ENCODE measurements at places on chromosomes 2 and 18.
A peak's percentile ranks its signal among the peaks of the same experiment; 100 is the strongest.

DNA sequence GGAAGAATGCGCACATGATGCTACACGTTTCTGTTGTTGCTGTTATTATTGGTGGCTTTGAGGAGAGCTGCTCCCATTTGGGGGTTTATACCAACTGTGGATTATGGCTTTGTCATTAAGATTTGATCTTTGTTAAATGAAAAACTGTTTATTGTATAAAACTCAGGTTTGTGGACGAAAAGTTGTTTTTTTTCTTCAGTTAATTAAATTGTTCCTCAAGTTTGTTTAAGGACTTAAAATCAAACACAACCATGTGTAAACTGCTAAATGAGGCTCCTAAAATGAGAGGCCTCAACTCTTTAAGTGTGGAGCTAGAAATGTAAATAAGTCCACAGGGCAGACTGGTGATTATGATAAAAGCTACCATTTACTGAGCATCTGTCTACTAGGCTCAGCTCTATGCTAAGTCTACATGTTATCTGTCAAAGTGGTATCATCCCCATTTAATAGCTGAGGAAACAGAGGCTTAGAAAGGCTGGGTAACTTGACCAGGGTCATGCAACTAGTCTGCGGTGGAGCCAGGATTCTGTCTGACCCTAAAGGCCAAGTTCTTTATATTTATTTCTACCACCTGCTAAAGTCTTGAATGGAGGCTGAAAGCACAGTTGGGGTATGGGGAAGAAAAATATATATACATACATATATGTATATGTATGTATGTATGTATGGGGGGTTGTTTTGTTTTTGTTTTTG, 4.1 kb downstream of the MYCN start:
- H3K27me3 ChIP-seq = peaks cover 70% of the 10 kb centered on the region
- DNase-seq = no peak
- no peaks in the 10 kb centered on the region for H3K36me3 ChIP-seq
- no peak overlapping the region for H3K4me3 ChIP-seq

GRCh38 chr2:88331239-88331638, 121.3 kb downstream of the FOXI3 start:
- no peak overlapping the region for H3K27ac ChIP-seq
- H3K4me3 ChIP-seq = no peak overlapping the region
- no peaks in the 10 kb centered on the region for H3K4me1 ChIP-seq
- no peak for DNase-seq
- no peaks in the 10 kb centered on the region for H3K36me3 ChIP-seq

- H3K27ac ChIP-seq = no peak overlapping the region
- no peaks in the 10 kb centered on the region for H3K36me3 ChIP-seq
- H3K4me1 ChIP-seq = peaks cover 33% of the 10 kb centered on the region
- H3K4me3 ChIP-seq = no peak overlapping the region
- DNase-seq = no peak
Measured at GRCh38 chr2:54586062-54586461, 129.9 kb downstream of the SPTBN1 start.

DNA sequence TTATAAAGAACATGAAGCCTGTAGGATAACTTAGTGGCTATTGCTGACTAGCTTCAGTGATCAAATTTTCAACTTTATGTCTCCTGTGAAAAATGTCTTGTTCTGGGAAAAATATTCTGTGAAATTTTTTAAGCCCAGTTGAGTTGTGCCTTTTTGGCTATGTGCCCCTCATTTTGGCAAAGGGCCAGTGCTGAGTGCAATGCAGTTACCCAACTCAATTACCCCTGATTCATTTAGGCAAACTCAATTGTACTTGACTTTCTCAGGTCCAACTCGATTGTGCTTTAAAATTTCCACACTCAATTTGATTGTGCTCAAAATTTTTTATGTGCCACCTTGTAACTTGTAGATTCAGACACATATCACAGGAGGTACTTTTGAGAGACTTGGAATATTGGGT, 548.8 kb upstream of the NRP2 start:
- H3K4me3 ChIP-seq = no peak overlapping the region
- H3K4me1 ChIP-seq = no peaks in the 10 kb centered on the region

- H3K27ac ChIP-seq = no peak overlapping the region
- no peaks in the 10 kb centered on the region for H3K36me3 ChIP-seq
- peaks cover 25% of the 10 kb centered on the region for H3K4me1 ChIP-seq
- no peak for DNase-seq
- H3K27me3 ChIP-seq = no peaks in the 10 kb centered on the region
- no peak overlapping the region for H3K4me3 ChIP-seq
Measured at GRCh38 chr18:1012775-1013174, 108.1 kb downstream of the ADCYAP1 start.

GRCh38 chr18:5512176-5512575, 31.6 kb downstream of the EPB41L3 start:
- no peaks in the 10 kb centered on the region for H3K4me1 ChIP-seq
- H3K27me3 ChIP-seq = peaks cover 15% of the 10 kb centered on the region
- no peak overlapping the region for H3K27ac ChIP-seq
- no peak overlapping the region for H3K4me3 ChIP-seq
- no peak for DNase-seq

DNA sequence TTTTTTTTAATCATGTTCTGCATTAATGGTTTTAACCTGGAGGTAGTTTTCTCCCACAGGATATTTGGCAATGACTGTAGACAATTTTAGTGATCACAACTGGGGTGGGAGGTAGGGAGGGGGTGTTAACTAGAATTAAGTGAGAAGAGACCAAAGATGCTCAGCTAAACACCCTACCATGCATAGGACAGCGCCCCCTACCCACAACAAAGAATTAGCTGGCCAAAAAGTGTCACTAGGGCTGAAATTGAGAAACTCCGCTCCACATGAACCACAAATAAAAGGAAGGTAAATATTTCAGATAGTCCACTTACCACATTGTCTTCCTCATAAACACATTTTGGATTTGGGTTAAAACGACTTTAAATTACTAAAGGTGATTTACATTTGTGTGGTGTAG, 942.6 kb downstream of the SUCLG1 start:
- H3K27ac ChIP-seq = no peak overlapping the region
- no peak overlapping the region for H3K4me3 ChIP-seq
- no peaks in the 10 kb centered on the region for H3K4me1 ChIP-seq
- no peaks in the 10 kb centered on the region for H3K27me3 ChIP-seq

GRCh38 chr2:9815076-9815475, 28.2 kb upstream of the TAF1B start:
- no peaks in the 10 kb centered on the region for H3K36me3 ChIP-seq
- H3K4me1 ChIP-seq = peaks cover 48% of the 10 kb centered on the region
- no peak overlapping the region for H3K4me3 ChIP-seq
- no peak for DNase-seq

- no peaks in the 10 kb centered on the region for H3K27me3 ChIP-seq
- H3K4me3 ChIP-seq = no peak overlapping the region
- no peaks in the 10 kb centered on the region for H3K4me1 ChIP-seq
Measured at GRCh38 chr2:11984316-11985158, 238.1 kb downstream of the LPIN1 start.

- no peaks in the 10 kb centered on the region for H3K4me1 ChIP-seq
- peaks cover 13% of the 10 kb centered on the region for H3K27me3 ChIP-seq
- no peak for DNase-seq
- no peak overlapping the region for H3K27ac ChIP-seq
- no peak overlapping the region for H3K4me3 ChIP-seq
Measured at GRCh38 chr2:133266926-133267590, 301.2 kb downstream of the NCKAP5 start.

DNA sequence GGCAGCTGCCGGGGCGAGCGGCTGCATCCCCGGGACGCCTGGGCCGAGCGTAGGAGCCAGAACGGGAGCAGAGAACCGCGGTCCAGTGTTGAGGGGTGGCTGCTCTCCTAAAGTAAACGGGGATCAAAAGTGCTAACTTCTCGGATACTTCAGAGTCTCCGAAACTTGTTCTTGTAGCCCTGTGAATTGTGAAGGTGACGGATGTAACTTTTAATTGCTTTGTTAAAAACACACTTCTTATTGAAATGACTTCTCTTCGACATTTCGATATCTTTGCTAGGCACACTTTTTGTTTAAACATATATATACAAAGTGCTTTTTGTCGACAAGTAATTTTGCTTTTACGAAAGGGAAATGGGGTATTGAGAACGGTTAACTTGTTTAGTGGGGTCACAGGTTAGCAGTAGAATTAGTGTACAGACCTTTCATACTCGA, 540 bp downstream of the ATP9B start:
- H3K27ac ChIP-seq = peak overlapping the region; percentile 60
- DNase-seq = no peak
- peaks cover 10% of the 10 kb centered on the region for H3K4me1 ChIP-seq
- H3K4me3 ChIP-seq = peak overlapping the region; percentile 97

DNA sequence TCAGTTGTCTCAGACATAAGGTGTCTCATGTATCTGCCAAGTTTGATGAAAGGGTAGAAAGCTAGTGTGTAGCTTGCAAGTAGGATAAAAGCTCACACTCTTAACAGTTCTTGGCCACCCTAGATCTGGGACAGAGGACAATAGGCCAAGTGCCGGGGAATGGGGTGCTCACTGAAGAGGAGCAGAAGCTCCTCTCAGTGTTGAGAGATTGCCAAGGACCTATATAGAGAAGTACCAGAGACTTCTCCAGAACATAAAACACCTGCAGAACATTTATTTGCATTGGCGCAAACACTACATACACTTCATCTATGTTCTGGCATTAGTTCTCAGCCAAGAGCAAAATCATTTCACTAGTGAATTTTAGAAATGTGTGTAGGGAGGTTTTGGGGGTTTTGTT, 2.9 kb upstream of the GTF3C3 start:
- H3K36me3 ChIP-seq = no peaks in the 10 kb centered on the region
- H3K4me3 ChIP-seq = no peak overlapping the region
- no peak for DNase-seq
- no peaks in the 10 kb centered on the region for H3K27me3 ChIP-seq

- H3K36me3 ChIP-seq = no peaks in the 10 kb centered on the region
- no peaks in the 10 kb centered on the region for H3K4me1 ChIP-seq
- peak; percentile 59 for DNase-seq
- H3K27ac ChIP-seq = no peak overlapping the region
- H3K27me3 ChIP-seq = no peaks in the 10 kb centered on the region
- H3K4me3 ChIP-seq = no peak overlapping the region
Measured at GRCh38 chr2:134146620-134147019, 107.3 kb upstream of the MGAT5 start.

GRCh38 chr2:99863236-99863902, 279.0 kb downstream of the AFF3 start:
- no peaks in the 10 kb centered on the region for H3K36me3 ChIP-seq
- H3K27me3 ChIP-seq = peaks cover 52% of the 10 kb centered on the region
- H3K4me3 ChIP-seq = no peak overlapping the region
- DNase-seq = no peak
- H3K4me1 ChIP-seq = no peaks in the 10 kb centered on the region
- H3K27ac ChIP-seq = no peak overlapping the region

DNA sequence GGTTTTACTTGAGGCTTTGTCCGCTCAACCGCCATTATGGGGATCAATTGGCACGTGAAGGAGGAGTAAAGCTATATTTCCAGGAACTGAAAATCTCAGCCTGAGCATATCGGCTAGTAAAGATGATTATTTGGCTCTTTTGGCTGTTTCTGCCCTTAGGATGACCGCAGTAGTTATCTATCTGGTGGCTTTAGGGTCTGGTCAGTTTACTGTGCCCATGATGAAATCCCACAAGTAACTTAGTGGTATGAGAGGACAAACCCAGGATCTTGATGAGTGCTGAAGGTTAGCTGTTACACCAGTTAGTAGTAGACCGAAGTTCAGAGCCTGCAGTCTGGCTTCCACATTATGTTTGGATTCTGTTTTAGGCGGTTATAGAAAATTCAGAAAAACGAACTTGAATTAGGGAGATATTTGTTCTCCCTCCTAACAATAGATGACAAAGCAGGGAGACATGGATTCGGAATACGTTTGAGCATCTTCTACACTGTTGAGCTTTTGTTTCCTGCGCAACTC, 1.2 kb downstream of the MAT2A start:
- DNase-seq = no peak

- H3K4me3 ChIP-seq = no peak overlapping the region
- H3K4me1 ChIP-seq = peaks cover 14% of the 10 kb centered on the region
- no peak for DNase-seq
- H3K27ac ChIP-seq = no peak overlapping the region
- H3K36me3 ChIP-seq = no peaks in the 10 kb centered on the region
Measured at GRCh38 chr2:156343940-156344301, 11.4 kb upstream of the NR4A2 start.

DNA sequence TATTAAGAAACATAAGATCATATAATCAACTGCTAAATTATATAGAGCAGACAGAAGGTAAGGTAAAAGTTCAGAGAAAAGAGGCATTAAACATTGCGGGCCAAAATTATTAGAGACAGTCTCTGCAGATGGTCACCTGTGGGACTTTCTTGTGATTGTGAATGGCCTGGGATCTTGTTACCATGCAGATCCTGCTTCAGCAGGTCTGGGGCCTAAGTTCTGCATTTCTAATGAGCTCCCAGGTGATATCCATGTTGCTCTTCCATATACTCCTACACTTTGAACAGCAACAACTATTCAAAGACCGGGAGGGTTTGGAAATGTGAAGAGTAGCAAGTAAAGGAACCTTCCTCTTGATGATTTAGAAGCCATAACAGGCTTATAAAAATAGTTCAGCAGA, 8.5 kb upstream of the ETAA1 start:
- no peak for DNase-seq
- no peaks in the 10 kb centered on the region for H3K27me3 ChIP-seq
- H3K4me1 ChIP-seq = no peaks in the 10 kb centered on the region
- H3K4me3 ChIP-seq = no peak overlapping the region

DNA sequence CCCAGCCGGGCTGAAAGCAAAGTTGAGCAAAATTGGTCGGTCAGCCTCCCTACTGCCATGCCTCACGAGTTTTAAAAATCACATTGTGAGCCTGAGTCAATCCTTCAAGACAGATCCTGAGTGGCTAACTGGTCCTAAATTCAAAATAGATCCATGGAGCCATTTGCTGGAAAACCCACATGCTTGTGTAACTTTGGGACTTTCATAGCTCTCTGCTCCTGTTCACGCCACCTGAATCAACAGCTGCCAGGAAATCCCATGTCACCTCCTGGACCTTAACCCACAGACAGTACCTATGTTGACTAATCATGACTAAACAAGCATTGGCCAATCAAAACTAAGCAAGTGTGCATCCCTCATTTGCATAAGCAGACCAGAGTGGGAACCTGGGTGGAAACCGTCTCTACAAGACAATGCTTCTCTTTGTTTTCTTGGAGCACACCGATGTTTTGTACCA, 42.8 kb upstream of the LDLRAD4 start:
- no peak overlapping the region for H3K27ac ChIP-seq
- peaks cover 26% of the 10 kb centered on the region for H3K27me3 ChIP-seq
- H3K36me3 ChIP-seq = no peaks in the 10 kb centered on the region

- H3K27ac ChIP-seq = no peak overlapping the region
- no peak overlapping the region for H3K4me3 ChIP-seq
- peak; percentile 63 for DNase-seq
- H3K27me3 ChIP-seq = no peaks in the 10 kb centered on the region
Measured at GRCh38 chr2:38515155-38516074, 87.3 kb downstream of the HNRNPLL start.
